Stimulated activated CD8-positive, alpha-beta memory T cell treated with anti-CD3 and anti-CD28 coated beads, Interleukin-7, amount 100 ng/mL, for 1 hour (primary cell): ENCODE measurements at places on chromosomes 7 and 10.

DNA sequence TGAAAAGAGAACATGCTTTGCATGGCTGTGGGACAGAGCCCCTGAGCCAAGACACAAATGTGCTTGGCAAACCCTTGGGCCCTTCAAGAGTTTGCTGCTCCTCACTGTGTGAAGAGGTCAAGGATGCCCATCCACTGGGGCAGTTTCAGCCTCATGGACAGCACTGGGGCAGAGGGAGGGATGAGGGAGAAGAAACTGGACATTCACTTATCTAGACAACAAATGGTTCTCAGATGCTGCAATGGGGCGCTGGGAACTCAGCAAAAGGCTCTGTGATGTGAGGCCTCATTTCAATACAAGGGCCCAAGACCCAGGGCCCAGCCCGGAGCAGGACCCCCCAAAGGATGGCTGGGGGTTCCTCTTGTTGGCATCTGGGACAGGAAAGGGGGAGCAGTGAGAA, 49.1 kb downstream of the EBF3 start:
- DNase-seq: no peak

DNA sequence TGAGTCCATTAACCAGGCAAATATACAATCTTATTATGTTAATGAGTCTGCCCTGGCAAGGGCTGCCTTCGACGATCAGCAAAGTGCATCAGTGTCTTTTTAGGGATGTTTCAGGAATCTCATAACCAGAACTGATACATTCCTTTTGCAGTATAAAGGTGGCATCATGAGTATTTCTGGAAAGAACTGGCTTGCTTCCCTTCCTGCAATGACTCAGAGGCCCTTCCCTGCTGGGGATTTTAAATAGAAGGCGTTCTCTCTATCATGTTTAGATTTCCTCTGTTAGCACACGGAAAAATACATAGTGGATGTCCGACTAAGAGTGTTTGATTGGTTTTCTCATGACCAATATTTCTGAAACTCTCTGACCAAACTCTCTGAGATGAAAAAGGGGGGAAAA, 1.8 kb downstream of the NPS start:
- no peak for DNase-seq

DNA sequence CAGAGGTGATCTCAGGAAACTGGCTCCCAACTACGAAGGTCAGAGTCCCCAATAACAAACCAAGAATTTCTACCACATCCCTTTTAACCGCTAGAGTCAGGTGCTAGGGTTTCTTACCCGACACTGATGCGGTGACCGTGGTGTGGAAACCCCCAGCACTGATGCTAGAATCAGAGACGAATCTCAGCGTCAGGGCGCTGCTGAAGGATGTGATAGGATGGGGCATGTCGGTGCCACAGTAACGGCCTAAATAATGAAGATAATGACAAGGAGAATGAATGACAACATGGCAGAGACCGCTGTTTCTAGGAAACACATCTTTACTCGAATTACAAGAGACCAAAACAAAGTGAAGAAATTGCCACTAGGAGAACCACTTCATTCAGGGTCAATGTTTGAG, 131.1 kb upstream of the RSU1 start:
- DNase-seq: peak; percentile 11

DNA sequence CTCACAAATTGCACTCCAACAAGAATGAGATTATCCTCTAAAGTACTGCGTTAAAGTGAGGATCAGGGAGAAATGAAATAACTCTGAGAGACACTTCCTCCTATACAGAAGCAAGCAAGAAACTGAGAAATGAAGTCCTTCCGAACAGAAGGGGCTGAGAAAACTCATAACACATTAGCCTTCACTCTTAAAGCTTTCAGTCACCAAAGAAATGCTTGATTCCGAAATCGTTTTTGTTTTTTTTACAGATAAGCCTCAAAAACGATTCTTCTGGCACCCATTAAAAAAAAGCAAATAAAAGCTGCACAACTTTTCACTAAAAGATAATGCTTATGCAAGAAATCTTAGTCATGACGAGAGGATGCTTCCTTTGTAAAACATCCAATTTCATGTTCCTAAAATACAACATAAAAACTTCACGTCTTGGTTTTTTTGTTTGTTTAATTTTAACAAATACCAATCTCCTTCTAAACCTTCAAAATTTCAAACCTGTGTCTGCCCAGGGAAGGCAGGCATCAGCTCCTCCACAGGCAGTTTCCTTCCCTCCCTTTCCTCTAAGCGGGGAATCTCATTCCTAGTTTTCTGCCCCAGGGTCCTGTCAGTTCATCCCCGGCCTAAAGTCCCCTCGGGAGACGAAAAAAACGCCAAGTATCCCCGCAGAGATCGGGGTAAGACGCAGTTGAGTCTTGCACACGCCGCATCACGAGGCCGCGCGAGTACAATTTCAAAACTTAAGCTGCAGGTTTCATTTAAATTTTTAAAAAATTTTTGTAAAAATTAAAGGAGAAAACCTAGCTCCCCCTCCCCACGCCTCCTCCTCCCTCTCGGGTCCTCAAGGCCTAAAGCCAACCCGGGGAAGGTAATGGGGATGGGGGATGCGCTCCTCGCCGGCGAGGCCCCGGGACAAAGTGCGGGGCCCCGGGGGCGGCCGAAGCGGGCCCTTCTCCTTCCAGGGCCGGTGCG, 1.1 kb downstream of the BAZ1B start:
- no peak for DNase-seq

DNA sequence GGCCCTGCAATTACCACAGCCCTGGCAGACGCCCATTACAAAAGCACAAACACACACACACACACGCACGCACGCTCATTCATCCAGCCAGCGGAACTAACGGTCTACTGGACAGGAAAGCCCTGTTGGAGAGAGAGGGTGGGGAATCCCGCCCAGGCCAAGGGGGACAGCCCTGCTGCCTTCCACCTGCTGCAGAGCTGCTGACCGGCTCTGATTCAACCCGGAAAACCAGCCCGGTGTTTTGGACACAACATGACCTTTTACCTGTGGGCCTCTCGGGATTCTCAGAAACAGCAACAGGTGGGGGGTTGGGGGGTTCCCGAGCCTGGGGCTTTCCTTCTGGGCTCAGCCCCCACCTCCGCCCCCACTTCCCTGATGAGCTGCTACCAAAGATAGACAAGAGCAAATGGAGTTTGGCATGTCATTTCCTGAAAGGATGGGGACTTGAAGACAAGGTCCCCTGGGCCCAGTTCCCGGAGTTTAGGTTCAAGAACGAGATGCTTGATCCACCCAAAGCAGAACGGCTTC, 18.5 kb upstream of the SERPINE1 start:
- DNase-seq: no peak

- no peak for DNase-seq
Measured at GRCh38 chr10:3779158-3779741, 5.8 kb downstream of the KLF6 start.

DNA sequence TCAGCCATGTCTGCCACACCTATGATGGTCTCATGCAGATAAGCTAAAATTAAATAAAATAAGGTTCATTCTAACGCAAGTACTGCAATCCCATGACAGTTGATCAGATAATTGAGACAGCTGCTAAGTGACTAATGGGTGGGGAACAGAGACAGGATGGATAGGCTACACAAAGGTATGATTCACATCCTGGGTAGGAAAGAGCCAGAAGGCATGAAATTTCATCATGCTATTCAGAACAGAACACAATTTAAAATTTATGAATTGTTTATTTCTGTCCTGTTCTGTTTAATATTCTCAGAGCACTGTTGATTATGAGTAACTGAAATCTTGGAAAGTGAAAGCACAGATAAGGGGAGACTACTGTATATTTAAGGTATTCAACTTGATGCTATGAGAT, 381.8 kb upstream of the SORCS1 start:
- DNase-seq: no peak

GRCh38 chr7:81317741-81318140, 398.9 kb upstream of the SEMA3C start:
- DNase-seq: no peak

- no peak for DNase-seq
Measured at GRCh38 chr10:23362879-23363792, 18.5 kb upstream of the C10orf67 start.

DNA sequence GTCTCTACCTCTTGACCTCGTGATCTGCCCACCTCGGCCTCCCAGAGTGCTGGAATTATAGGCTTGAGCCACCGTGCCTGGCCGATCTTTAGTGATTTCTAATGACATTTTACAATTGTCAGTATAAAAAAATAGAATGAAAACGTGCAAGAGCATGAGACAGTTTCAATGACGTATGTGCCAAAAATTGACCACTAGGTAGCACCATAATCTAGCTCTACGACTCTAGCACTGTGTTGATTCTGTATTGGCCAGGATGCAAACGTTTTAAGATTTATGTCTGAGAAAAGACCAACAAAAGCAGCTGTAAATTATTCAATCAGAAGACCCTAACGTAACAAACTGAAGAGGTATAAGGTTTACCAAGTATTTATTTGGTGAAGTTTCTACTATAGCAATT, 25.4 kb upstream of the EXOC6 start:
- no peak for DNase-seq

- DNase-seq: no peak
Measured at GRCh38 chr7:114981323-114981722, 59.4 kb downstream of the MDFIC start.

GRCh38 chr7:38465956-38466355, 165.2 kb downstream of the AMPH start:
- DNase-seq: no peak

- DNase-seq: no peak
Measured at GRCh38 chr7:43954524-43955228, 28.4 kb downstream of the UBE2D4 start.

DNA sequence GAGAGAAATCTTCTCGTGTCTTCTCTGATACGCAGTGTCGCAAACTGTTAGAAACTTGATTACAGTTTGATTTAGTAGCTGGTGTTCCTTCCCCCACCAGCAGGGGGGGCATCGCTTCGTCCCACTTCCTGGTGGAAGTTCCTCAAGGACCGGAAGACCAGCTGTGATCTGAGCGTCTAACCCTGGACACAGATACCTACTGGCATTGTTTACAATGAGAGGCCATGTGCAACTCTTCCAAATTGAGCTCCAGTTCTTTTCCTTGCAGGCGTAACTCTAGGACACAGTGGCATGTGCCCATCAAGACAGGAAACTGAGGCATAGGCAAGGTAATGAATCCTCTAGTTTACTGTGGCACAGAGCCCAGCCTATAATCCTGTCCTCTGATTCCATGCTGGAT, 219.0 kb downstream of the CCDC3 start:
- peak; percentile 4 for DNase-seq
